ENCODE measurements at places on chromosomes 6 and 20.

DNA sequence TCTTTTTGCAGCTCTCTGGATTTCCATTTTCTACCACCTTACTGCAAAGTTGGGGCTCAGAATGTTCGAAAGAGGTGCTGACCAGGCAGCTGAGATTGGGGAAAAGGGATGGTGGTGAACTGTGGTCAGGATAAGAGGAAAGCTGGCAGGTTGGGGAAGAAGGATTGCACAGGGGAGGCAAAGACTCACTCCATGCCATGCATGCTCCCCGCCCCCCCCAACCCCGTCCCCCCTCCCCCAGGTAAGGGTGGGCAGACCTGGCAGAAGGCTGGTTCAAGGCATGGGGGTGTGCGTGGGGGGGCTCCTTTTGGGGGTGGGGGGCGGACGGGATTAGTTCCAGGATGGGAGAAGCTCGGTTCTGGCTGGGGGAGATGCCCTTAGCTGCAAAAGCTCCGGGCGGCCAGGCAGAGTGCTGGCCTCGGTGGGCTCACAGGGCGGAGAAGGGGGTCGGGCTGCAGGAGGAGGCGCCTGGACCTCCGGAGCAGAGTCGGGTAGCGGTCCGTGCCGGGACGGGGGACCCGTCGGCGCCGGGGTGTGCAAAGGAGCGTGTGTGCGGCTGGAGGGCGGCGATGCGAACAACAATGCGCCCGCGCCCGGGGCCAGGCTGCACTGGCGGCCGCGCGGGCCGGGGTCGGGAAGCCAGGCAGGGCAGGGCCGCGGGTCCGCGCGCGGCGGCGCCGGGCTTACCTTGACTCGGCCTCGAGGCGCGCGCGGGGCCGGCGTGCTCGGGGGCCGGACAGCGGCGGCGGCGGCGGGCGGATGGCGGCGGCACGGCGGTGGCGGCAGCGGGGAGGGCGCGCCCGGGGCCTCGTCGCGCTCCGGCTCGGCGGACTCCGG, 880 bp downstream of the ADNP start:
- DNase-seq = no peak

DNA sequence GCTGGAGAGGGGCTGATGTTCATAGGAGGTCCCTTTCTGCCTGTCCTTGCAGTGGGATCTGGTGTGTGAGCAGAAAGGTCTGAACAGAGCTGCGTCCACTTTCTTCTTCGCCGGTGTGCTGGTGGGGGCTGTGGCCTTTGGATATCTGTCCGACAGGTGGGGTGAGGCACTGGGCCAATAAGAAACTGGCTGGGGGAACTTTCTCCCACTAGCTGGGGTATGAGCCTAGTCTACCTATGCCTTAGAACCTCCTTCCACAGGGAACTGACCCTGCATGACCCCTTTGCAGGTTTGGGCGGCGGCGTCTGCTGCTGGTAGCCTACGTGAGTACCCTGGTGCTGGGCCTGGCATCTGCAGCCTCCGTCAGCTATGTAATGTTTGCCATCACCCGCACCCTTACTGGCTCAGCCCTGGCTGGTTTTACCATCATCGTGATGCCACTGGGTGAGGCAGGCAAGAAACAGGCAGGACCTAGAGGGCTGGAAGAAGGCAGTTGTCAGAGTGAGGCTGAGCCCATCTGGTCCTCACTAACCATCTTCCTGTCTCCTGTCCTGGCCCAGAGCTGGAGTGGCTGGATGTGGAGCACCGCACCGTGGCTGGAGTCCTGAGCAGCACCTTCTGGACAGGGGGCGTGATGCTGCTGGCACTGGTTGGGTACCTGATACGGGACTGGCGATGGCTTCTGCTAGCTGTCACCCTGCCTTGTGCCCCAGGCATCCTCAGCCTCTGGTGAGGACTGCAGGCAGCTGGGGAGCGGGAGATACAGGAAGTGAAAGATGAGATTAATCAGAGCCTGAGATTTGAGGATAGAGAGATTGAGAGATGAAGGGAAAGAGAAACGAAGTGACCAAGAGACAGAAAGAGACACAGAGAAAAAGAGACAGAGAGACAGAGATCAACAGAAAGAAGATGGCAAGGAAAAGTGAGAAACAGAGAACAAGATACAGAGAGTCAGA, 1.6 kb downstream of the SLC22A7 start:
- DNase-seq = no peak

GRCh38 chr6:8940356-8940755, 505.0 kb upstream of the SLC35B3 start:
- DNase-seq = no peak

DNA sequence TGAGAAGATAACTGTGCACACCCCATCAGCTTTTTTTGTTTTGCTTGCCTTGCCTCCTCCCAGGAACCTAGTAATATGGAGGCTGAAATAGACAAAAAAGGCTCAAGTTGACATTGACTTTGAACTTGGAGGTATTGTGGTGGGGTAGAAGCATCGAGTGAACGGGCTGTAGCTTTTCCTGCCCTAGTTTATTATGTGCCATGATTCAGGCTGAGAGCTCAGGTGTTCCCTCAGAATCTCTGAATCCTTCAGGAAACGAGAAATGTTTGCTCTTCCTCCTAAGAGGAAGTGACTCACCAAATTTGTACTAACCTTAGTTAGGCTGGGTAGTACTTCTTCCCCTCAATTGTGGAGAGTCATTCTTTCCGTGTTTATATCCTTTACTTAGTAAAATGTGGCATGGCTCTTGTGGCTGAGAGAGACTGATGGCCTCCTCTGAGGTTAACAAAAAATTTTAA, 98.8 kb downstream of the SASH1 start:
- DNase-seq = no peak

- no peak for DNase-seq
Measured at GRCh38 chr6:2885967-2886735, 17.0 kb downstream of the SERPINB9 start.

GRCh38 chr6:136859430-136859829, 37.0 kb downstream of the PEX7 start:
- no peak for DNase-seq

DNA sequence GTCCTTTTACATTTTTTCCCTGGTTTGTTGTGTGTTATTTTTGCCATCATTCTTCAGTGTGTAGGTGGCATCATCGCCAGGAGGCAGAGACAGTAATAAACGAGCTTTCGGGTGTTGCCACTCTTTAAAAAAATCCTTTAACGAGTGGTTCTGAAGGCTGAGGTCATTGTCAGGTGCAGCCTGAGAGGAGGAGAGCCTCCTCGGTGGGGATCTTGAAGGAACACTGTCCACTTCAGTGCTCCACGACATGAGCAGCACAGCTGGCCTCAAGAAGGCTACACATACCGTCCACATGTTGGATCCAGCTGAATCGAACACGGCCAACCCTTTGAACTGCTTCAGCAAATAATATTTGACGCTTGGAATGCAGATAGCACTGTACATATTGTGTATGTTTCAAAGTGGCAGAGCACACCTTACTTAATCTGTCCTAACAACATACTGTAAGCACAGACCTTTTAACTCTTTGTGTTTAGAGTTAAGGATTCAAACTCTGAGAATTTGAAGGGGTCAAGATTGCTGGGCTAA, 48.0 kb upstream of the FOXQ1 start:
- no peak for DNase-seq

DNA sequence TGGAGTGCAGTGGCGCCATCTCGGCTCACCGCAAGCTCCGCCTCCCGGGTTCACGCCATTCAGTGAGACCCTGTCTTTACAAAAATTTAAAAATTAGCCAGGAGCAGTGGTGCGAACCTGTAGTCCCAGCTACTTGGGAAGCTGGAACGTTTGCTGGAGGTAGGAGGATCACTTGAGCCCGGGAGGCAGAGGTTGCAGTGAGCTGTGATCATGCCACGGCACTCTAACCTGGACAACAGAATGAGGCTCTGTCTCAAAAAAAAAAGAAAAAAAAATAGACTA, 5.7 kb upstream of the PARD6B start:
- no peak for DNase-seq

DNA sequence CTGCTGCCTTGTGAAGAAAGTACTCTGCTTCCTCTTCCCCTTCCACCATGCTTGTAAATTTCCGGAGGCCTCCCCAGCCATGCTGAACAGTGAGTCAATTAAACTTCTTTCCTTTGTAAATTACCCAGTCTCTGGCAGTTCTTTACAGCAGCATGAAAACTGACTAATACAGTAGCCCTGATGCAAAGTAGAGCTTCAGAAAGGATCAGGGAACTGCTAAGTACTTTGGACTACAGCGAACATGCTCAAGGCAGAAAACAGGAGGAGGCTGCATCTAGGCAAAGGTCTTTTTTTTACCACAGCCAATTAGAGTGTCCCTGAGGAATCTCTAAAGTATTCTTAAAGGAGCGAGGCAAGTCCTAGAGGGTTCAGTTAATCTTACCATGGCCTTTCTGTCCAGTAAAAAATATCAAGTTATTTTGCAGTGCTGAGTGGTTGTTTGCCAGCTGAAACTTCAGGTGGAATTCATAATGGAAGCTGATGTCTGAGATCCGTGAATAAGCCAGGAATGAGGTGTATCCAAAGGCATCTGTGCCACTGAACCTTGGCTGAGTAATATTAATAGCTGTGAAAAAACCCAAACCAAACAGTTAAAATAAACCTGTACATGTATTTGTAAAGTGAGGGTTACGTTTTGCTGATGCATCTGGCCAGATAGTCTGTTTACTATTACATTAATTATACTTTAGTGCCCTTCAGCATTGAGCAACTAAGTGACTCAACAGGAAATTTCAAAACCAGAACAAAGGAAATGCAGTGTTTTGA, 170.4 kb downstream of the PHF3 start:
- peak; percentile 39 for DNase-seq

- no peak for DNase-seq
Measured at GRCh38 chr20:58833921-58834320, 16.8 kb downstream of the GNAS-AS1 start.

- no peak for DNase-seq
Measured at GRCh38 chr6:14108571-14109410, 8.8 kb upstream of the CD83 start.

GRCh38 chr6:3389390-3390167, 67.3 kb downstream of the SLC22A23 start:
- DNase-seq = no peak

GRCh38 chr6:149895048-149895590, 2.8 kb downstream of the RAET1E start:
- peak; percentile 17 for DNase-seq

DNA sequence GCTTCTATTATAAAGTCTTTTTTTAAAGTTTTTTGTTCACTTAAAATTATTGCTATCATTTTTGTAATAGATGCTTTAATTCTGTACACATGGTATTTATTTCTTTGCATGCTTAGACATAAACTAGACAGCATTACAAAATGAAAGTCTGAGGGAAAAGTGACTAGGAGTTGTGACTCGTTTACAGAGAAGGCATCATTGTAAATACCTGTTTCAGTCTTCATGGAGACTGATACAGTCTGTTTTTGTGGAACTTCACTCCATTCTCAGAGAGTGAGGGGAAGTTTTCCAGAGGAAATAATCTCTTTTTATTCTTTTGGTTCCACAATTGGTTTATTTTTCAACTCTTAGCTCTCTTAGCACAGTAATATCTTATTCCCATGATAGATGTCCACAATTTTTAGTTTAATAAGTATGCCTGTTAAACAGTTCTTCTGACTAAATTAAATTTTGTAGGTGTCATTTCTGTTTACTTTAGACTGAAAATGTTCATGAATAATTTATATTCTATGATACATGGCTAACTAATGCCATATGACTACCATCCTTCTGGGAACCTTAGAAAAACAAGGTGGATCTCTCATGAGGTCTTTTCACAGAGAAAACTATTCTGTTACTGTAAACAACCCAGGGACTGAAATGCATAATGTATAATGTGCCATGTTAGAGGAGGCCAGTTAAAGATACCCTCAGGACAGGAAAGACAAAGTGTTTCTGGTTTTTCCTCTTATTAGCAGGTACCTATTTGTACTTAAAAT, 69.2 kb downstream of the MYO6 start:
- DNase-seq = no peak

GRCh38 chr20:8339349-8339748, 207.3 kb downstream of the PLCB1 start:
- no peak for DNase-seq

DNA sequence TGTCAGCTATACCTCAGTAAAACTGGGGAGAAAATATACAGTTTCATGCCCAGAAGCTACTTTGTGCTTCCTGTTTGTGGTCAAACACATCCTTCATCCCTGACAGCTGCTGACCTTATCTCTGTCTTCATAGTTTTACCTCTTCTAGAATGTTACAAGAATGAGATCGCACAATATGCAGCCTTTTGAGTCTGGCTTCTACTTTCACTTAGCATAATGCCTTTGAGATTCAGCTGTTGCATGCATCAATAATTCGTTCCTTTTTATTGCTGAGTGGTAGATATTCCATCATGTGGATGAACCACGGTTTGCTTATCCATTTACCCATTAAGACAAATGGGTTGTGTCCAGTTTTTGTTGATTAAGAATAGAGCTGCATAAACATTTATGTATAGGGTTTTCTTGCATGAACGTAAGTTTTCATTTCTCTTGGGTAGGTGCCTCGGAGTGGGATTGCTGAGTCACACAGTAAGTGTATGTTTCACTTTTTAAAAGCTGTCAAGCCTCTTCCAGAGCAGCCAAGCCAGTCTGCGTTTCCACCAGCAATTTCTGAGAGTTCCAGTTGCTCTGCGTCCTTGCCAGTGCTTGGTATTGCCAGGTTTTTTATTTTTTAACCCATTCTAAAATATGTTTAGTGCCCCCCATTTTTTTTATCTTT, 86.6 kb upstream of the PAX1 start:
- no peak for DNase-seq

- DNase-seq = no peak
Measured at GRCh38 chr6:144406796-144407195, 121.7 kb downstream of the UTRN start.

All from foreskin melanocyte (primary cell).